Tibial artery (tissue), 4 donors: ENCODE measurements at places on chromosomes 11 and 22.

DNA sequence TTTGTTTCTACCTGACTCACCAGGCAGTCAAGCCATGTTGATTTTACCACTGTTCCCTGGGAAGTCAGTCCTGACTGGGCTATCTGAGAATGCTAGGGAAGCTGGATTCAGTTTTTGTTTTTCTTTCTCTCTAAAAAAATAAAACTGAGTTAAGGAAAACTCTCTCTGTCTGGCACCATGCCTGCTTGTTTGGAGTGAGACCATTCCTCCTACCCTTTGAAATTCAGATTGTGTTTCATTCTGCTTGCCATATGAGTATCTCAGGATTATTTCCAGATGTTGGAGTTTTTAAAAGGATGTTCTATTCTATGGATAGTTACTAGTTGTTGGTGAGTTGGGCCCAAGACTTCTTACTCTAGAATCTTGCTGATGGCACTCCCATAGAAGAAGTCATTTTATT lies 1917.0 kb downstream of the LRRC4C start:
- DNase-seq = no peak

GRCh38 chr11:113387605-113388211 lies at the start of gene ANKK1:
Gene ANKK1, plus strand, starts transcription at chr11:113387779. Its CDS starts 106 bp downstream, at chr11:113387885.
- no peak for DNase-seq

DNA sequence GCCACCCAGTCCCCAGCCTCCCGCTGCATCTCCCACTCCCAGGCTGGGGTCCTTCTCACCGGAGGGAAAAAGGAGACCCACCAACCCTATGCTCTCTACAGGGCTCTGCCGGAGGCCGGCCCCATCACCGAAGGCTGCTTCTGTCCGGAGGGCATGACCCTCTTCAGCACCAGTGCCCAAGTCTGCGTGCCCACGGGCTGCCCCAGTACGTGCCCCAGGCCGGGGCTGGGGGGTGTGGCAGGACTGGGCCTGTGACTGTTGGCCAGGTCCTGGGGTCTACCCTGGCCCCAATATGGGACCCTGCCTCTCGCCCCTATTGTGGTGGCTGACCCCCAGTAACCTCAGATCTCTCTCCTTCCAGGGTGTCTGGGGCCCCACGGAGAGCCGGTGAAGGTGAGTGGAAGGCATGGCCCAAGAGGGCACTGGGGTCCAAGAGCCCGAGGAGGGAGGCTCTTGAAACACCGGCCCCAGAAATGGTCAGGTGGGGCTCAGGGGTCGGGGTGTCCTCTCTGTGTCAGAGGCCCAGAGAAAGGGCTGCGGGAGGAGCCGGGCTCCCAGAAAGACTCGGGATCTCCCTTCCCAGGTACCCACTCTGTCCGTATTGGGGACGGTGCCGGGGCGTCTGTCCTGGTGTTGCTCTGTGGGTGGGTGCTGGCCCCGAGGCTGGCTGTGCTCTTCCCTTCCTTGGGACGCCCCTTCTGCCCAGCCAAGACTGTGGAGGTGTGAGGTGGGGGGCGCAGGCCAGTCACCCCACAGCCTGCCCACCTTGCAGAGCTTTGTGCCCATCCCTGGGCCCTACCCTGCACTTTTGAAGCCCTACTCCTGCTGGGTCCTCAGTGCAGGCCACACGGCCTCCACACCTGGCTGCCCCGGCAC lies 26.1 kb upstream of the MUC5B start:
- DNase-seq = peak; percentile 9

DNA sequence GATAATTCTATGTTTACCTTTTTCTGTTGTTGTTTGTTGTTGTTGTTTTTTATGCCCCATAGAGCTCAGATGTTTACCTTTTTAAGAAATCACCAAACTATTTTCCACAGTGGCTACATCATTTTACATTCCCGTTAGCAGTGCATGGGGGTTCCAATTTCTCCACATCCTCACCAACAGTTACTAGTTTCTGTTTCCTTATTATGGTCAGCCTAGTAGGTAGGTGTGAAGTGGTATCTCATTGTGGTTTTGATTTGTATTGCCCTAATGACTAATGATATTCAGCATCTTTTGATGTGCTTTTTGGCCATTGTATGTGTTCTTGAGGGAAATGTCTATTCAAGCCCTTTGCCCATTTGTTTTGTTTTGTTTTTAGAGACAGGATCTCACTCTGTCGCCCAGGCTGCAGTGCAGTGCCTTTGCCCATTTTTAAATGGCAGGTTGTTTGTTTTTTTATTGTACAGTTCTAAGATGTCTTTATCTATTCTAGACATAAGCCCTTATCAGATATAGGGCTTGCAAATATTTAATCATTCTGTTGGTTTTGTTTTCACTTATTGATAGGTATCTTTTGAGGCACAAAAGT lies 27.5 kb downstream of the CHEK2 start:
- no peak for DNase-seq

- no peak for DNase-seq
These were observed 35.1 kb upstream of the FJX1 start for GRCh38 chr11:35583126-35583525.

DNA sequence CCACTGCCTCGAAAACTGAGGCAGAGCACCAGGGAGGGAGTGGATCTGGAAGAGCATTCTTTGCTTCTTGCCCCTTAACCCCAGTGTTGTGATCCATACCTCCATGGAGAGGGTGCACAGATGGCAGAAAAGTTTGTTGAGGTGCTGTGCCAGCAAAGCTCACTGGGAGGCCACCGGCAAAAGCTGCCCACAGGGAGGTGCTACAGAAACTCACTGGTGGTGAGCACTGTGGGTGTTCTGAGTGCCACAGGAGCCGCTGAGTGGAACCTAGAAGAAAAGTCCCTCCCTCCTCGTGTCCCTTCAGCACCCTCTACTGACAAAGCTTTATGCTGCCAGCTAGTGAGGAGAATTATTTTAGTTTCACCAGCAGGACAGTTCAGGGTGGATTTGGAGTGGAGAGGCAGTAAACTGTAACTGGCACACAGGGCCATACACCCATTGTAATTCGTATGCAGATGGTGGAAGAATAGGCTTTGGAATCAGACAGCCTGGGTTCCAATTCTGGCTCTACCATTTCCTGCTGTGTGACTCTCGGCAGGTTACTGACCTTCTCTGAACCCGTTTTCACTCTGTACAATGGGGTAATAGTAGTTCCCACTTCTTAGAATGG lies 84.6 kb downstream of the SWAP70 start:
- DNase-seq = peak; percentile 51

DNA sequence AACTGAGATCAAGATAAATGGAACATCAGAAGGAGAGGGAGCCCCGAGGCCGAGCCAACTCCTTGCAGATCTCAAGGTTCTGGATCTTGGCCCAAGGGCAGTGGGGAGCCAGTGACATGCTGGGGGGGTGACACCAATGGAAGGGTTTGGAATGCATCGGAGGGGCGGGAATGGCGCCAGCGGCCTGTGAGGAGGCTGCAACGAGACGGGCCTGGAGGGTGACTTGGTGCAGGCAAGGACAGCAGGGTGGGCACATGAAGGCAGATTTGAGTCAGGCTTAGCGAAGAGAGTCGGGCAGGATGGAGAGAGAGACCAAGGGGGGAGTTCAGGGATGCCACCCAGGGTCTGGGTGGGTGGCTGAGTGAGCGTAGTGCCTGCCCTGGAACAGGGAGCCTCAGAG lies 23.2 kb downstream of the ELFN2 start:
- DNase-seq = no peak
